GM23338 (cell line): ENCODE measurements at places on chromosomes 4 and X. TPM values are rescaled to one million over a fixed set of nuclear protein-coding genes. Genes with fewer than 3 reads are reported as not detected.

BRS3 gene
- total RNA-seq, result not detected in 2 replicates

ABCG2 gene
- total RNA-seq, result 6.1 and 10.6 TPM in 2 replicates

EMD gene
- total RNA-seq, result 76.0 and 78.6 TPM in 2 replicates

XAGE1A gene
- total RNA-seq, result not detected in 2 replicates

PRMT9 gene
- total RNA-seq, result 11.2 and 13.1 TPM in 2 replicates

TCEAL2 gene
- 9.1 and 12.3 TPM in 2 replicates for total RNA-seq

CFAP47 gene
- 0.47 TPM in 1 of 2 replicates, not detected in the other for total RNA-seq

PAGE5 gene
- total RNA-seq, result not detected in 2 replicates

RASSF6 gene
- total RNA-seq, result 0.14 and 0.23 TPM in 2 replicates

RBM46 gene
- 22.1 and 22.9 TPM in 2 replicates for total RNA-seq

- H3K27me3 ChIP-seq, result no peaks in the 10 kb centered on the region
- H3K4me1 ChIP-seq, result peaks cover 15% of the 10 kb centered on the region
- no peak overlapping the region for H3K27ac ChIP-seq
- no peaks in the 10 kb centered on the region for H3K36me3 ChIP-seq
- peak; percentile 78 for DNase-seq
- no peak overlapping the region for H3K4me3 ChIP-seq
These were observed 25.9 kb downstream of the SMIM31 start for GRCh38 chr4:164779811-164780216.

GRCh38 chrX:108640817-108641216 is 95.5 kb downstream of the IRS4 start:
- no peak overlapping the region for H3K27ac ChIP-seq
- H3K4me1 ChIP-seq, result no peaks in the 10 kb centered on the region
- no peaks in the 10 kb centered on the region for H3K36me3 ChIP-seq
- H3K27me3 ChIP-seq, result no peaks in the 10 kb centered on the region
- no peak overlapping the region for H3K4me3 ChIP-seq

- H3K4me3 ChIP-seq, result peak overlapping the region; percentile 59
- no peak for DNase-seq
- no peak overlapping the region for H3K27ac ChIP-seq
- peaks cover 39% of the 10 kb centered on the region for H3K27me3 ChIP-seq
- peaks cover 4% of the 10 kb centered on the region; the same call in 1 of the 2 replicates for H3K4me1 ChIP-seq
These were observed 1.1 kb downstream of the SLC9B2 start for GRCh38 chr4:103075435-103075893.

- no peaks in the 10 kb centered on the region for H3K36me3 ChIP-seq
- DNase-seq, result peak; percentile 0
- H3K27ac ChIP-seq, result no peak overlapping the region
- H3K4me3 ChIP-seq, result no peak overlapping the region
- no peaks in the 10 kb centered on the region for H3K4me1 ChIP-seq
These were observed 16.0 kb downstream of the ATP5ME start for GRCh38 chr4:657834-658667.

GRCh38 chr4:10671366-10671765 is 13.2 kb downstream of the CLNK start:
- H3K4me3 ChIP-seq, result no peak overlapping the region
- no peaks in the 10 kb centered on the region for H3K4me1 ChIP-seq
- no peaks in the 10 kb centered on the region for H3K36me3 ChIP-seq
- no peaks in the 10 kb centered on the region for H3K27me3 ChIP-seq
- DNase-seq, result no peak
- no peak overlapping the region for H3K27ac ChIP-seq

DNA sequence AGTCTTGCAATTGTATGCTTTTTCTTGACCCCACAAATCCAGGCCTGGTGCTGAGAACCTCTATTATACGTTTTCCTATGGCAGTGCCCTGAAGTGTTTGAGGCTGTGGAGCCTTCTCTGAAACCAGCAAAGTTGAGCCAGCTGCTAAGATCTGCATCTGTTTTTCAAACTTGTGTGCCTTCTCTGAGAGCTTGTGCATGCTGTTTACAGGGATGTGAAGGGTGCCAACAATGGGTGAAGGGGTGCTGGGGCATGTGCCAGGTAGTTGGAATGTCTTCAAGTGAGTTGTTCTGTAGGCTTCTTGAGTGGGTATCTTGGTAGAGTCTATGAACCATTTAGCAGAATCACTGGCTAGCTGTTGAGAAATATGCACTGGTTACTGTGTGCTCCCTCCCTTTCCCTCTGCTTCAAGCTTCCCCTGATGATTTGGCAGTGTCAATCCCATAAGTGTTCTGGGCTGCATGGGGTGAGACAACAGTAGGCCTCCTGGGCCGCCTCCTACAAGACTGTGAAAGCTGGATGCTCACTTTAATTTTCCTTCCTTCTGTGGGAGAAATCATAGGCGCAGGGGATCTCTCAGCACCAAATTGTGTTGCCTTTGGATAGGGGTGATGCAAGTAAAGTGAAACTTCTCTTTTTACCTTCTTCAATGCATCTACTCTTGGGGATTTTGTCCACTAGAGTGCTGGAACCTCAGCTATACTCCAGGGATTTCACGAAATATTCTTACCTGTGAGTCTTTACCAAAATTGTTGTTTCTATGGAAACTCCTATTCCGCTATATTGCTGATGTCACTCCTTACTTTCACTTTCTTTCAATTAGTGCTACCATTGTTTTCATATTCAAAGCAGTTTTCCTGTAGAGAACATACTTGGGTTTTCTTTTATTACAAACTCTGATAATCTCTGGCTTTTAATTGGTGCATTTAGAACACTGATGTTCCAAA is 30.0 kb downstream of the ITM2A start:
- no peaks in the 10 kb centered on the region for H3K27me3 ChIP-seq
- H3K4me3 ChIP-seq, result no peak overlapping the region
- no peaks in the 10 kb centered on the region for H3K36me3 ChIP-seq
- no peak overlapping the region for H3K27ac ChIP-seq
- H3K4me1 ChIP-seq, result peaks cover 6% of the 10 kb centered on the region; the same call in 1 of the 2 replicates
- DNase-seq, result no peak

DNA sequence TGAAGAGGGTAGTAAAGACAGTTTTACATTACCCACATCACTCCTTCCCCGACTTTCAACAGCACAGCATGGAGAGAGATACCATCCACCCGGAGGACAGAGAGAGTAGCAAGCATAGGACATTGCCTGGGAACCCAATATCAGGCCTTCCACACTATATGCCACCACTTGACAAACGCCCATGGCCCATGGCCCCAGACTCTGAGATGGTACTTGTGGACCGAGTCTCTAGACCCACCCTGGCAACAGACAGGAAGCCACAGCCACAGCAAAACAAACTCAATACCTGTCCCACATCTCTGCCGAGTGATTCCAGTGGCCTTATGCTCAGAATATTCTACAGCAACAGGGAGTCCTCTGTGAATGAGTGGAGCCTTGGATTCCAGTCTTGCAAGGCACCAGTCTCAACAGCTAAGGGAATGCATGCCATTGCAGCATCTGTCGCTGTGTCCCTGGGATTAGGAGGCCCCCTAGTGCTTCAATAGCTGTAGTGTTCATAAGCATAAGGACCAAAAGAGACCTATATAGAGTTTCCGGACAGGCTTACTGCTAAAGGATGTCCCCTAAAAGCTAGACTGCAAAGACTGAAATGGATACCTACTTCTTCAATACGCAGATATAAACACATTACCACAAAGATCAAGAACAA is 14.7 kb upstream of the CT55 start:
- peak; percentile 71 for DNase-seq
- no peak overlapping the region for H3K4me3 ChIP-seq
- H3K36me3 ChIP-seq, result no peaks in the 10 kb centered on the region
- H3K27ac ChIP-seq, result no peak overlapping the region
- no peaks in the 10 kb centered on the region for H3K27me3 ChIP-seq

DNA sequence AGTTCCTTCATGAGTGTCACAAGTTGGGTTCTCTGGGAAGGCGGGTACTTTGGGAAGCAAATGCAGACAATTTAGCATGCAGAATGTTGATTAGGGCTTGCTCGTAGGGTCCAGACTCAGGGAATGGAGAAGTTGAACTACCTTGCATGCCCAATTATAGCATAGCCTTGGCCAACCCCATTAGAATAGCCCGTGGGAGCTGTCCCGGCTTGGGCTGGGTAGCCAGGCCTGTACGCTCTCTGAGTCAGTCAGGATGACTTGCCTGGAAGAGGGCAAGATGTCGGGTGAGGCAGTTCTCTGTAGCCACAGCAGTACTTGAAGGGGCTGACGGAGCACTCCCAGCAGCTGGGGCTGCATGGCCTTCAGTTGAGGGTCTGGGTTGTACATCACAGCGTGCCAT is 19.5 kb downstream of the KIAA0232 start:
- H3K4me3 ChIP-seq, result no peak overlapping the region
- H3K36me3 ChIP-seq, result no peaks in the 10 kb centered on the region
- H3K27ac ChIP-seq, result no peak overlapping the region
- no peaks in the 10 kb centered on the region for H3K27me3 ChIP-seq
- no peak for DNase-seq

- DNase-seq, result no peak
- no peaks in the 10 kb centered on the region for H3K36me3 ChIP-seq
- no peak overlapping the region for H3K27ac ChIP-seq
- H3K27me3 ChIP-seq, result no peaks in the 10 kb centered on the region
- H3K4me1 ChIP-seq, result peaks cover 7% of the 10 kb centered on the region; the same call in 1 of the 2 replicates
- H3K4me3 ChIP-seq, result no peak overlapping the region
These were observed 67.0 kb upstream of the HMX1 start for GRCh38 chr4:8938623-8939022.

- no peak overlapping the region for H3K4me3 ChIP-seq
- no peaks in the 10 kb centered on the region for H3K36me3 ChIP-seq
- H3K4me1 ChIP-seq, result no peaks in the 10 kb centered on the region
These were observed 10.7 kb upstream of the FNIP2 start for GRCh38 chr4:158758142-158758541.

DNA sequence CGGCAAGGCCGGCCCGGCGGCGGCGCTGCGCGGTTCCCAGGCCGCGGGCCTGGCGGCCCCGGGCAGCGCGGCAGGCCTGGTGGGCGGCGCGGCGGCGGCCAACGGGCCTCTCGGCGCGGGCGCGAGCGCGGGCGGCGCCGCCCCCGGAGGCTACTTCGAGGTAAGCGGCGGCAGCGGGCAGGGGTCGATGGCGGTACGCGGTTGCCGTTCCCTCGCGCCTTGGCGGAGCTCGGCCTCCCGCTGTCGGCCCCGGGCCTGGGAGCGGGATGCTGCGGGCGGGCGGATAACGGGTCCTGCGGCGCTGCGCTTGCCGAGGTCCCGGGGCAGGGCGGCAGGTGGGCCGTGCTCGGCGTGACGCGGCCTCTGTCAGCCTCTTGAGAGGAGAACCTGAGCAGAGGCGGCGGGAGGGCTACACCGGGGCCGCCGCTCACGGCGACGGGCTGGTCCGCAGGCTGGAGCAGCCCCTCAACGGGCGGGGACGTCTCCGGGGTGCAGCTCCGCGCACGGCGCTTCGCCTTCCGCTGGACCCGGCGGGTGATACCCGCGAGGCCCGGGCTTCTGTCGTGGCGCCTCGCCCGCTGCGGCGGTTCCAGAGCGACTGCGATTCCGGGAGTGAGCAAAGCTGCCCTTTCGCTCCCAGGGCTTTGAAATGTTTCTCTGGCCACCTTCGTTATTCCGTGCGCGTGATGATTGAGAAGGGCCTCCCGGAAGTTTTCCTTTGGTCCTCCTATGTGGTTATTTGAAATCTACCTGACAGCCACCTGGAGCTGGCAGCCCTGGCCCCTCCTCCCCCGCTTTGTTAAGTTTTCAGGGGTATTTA is 774 bp downstream of the FAM193A start:
- H3K27me3 ChIP-seq, result no peaks in the 10 kb centered on the region
- peak overlapping the region; percentile 79 for H3K4me3 ChIP-seq
- H3K27ac ChIP-seq, result 0 out of 2 replicates have a peak overlapping the region, but pooled peaks have one; percentile 3
- peaks cover 11% of the 10 kb centered on the region for H3K4me1 ChIP-seq
- H3K36me3 ChIP-seq, result no peaks in the 10 kb centered on the region
- peak; percentile 71 for DNase-seq

GRCh38 chr4:95877636-95878035 is 37.7 kb downstream of the PDHA2 start:
- no peak overlapping the region for H3K27ac ChIP-seq
- H3K27me3 ChIP-seq, result no peaks in the 10 kb centered on the region
- no peaks in the 10 kb centered on the region for H3K4me1 ChIP-seq
- no peaks in the 10 kb centered on the region for H3K36me3 ChIP-seq

DNA sequence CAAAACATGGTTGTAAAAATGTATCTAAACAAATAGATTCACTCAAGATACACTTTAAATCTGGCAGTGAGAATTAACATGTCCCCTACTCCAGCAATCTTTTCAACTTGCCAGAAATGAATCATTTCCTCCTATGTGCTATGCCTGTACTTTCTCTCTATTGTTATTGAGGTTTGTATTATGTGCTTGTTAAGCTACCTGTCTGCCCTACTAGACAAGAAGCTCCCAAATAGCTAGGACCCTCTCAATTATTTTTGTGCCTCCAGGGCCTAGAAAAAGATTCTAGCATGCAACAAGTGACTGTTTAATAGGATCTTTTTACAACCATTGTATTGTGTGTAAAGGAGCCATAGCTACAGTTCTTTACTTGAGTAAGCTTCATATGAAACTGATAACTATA is 3.5 kb upstream of the SAP30 start:
- H3K27ac ChIP-seq, result no peak overlapping the region
- no peaks in the 10 kb centered on the region for H3K36me3 ChIP-seq
- no peak overlapping the region for H3K4me3 ChIP-seq
- peaks cover 1% of the 10 kb centered on the region for H3K4me1 ChIP-seq
- peaks cover 4% of the 10 kb centered on the region; the same call in 1 of the 2 replicates for H3K27me3 ChIP-seq

GRCh38 chr4:174041555-174042105 is 241.8 kb downstream of the FBXO8 start:
- DNase-seq, result peak; percentile 30
- no peaks in the 10 kb centered on the region for H3K27me3 ChIP-seq
- peak overlapping the region; percentile 2; the same call in 1 of the 2 replicates for H3K4me3 ChIP-seq

GRCh38 chr4:6335040-6335590 is 65.5 kb downstream of the WFS1 start:
- H3K36me3 ChIP-seq, result no peaks in the 10 kb centered on the region
- H3K4me1 ChIP-seq, result peaks cover 12% of the 10 kb centered on the region; the same call in 1 of the 2 replicates
- no peak overlapping the region for H3K4me3 ChIP-seq
- no peak overlapping the region for H3K27ac ChIP-seq
